Amygdala (tissue), 56 donors: ENCODE measurements at places on chromosomes 11 and 22.

- DNase-seq: no peak
Measured at GRCh38 chr11:328012-328411, 7.4 kb upstream of the IFITM3 start.

DNA sequence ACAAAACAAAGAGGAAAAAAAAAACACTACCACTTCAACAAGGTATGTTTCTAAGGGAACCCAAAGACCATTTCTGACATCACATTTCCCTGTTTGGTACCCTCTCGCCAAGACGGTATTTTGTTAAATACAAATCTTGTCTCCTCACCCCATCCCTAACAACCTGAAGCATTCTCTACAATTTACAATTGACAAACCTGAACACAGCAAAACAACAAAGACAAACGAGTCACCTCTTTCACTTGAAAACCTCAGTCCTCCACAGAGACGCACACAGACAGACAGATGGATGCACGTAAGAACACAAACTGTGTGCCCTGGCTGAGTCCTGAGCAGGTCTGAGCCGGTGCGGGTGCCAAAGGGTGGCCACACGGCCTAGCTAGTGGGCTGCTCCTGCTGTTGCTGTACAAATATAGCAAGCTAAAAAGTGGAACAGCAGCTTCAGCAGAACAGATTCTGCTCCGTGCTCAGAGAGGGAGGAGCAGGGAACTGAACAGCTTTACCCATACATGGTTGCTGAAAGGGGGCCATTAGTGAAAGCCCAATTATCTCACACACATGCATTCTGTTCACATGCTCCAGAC lies 28.5 kb downstream of the CELF1 start:
- DNase-seq: peak; percentile 34

- no peak for DNase-seq
Measured at GRCh38 chr11:109249597-109249996, 172.4 kb upstream of the C11orf87 start.

DNA sequence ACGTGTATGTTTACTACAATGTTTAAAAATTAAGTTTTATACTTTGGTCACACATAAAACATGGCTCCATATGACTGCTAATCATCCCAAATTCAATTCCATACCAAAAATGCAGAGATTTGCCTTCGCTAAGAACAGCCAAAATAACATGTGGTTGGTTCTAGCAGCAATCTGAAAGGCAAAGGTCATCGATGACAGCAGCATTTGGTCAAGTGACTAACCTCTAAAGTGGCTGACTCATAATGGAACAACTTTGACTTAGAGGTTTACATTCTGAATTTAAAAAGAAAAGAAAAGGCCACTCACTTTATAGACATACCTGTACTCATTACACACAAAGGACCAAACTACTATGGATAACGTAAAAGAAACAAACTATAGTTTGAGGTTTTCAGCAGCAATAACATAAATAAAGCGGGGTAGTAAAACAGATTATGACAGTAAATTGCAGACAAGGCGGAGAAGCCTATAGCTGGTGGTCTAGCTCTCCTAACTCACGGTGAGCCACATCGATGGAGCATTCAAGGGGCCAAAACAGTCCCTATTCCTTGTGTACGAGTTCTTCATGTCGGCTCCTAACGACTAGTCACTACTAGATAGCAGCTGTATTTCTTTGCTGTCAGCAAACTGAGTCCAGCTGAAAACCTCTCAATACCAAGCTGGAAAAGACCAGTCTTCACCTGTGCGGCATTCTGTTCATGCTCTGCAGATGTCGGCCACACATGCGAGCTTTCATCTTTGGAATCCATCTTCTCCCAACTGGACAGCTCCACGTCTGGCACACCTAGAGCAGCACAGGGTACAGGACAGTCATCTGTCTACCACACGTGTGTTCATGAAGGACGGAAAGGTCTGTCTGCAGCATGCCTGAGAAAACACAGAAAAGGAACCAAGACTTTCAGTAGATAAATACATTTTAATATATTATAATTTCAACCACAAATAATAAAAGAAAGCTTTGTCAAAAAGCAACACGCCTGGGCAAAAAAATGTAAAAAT lies 42.1 kb downstream of the PRDM10 start:
- no peak for DNase-seq

- DNase-seq: no peak
Measured at GRCh38 chr22:24390576-24390975, 36.8 kb upstream of the ADORA2A start.

GRCh38 chr11:45964911-45965389 lies 42.5 kb downstream of the LARGE2 start:
- DNase-seq: peak; percentile 16

DNA sequence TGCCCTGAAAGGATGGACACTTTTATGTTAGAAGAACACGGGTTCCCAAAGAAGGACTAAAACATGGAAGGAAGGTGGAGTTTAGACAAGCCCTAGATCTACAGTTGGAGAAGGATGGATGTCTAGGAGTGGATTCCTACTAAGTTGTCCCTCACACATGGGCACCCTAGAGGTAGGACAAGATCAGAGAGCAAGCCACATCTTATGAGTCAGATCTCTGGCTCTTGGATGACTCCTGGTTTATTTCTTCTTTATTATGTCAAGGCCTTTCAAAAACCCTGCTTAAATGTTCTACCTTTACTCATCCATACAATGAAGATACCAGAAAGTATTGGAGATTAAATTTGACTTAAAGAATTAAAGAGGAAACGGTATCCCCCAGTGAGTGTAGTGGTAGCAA lies 34.4 kb downstream of the PRCP start:
- DNase-seq: no peak

- DNase-seq: no peak
Measured at GRCh38 chr11:118306556-118306955, 2.0 kb downstream of the CD3E start.

- no peak for DNase-seq
Measured at GRCh38 chr22:31853736-31854495, 90.4 kb upstream of the YWHAH start.
